Stimulated activated CD4-positive, alpha-beta T cell treated with anti-CD3 and anti-CD28 coated beads, Interleukin-12 subunit alpha, Interleukin-12 subunit beta, amount 100 ng/mL, for 48 hours (primary cell): ENCODE measurements at places on chromosomes 5 and 9.

DNA sequence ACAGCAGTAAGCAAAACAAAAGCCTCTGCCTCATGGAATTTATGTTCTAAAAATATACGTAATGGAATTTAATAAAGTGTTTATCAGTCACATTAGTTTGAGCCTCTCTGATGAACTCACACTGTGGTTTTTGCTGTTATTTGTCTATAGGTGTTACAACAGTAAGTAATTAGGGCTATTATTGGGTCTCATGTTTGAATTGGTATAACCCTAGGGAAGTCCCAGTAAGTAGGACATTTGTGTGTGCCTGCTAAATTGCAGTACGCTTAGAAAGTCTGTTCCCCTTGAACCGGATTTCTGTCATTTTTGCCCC, 197.6 kb downstream of the NR3C1 start:
- no peak for DNase-seq

- DNase-seq: no peak
Measured at GRCh38 chr5:161600156-161600555, 53.6 kb upstream of the GABRB2 start.

- DNase-seq: no peak
Measured at GRCh38 chr5:108801776-108802175, 54.1 kb downstream of the FER start.

- DNase-seq: no peak
Measured at GRCh38 chr5:117872798-117873368, 1115.5 kb downstream of the DTWD2 start.

DNA sequence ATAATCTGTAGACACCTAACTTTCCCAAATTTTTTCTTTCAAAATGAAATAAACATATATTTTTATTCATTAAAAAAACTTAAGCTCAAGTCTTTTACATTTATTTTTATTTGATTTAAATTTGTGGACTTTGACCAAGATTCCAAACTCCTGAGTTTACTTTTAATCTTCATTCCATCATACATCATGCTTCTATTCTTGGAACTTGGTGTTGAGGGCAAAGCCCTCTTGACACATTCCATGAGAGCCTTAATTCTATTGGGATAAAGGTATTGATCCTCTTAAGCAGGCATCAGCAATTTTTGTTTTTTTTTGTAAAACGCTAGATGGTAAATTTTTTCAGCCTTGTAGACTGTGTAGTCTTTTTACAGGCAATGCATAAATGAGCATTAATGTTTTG, 53.6 kb downstream of the FBXO4 start:
- DNase-seq: no peak

DNA sequence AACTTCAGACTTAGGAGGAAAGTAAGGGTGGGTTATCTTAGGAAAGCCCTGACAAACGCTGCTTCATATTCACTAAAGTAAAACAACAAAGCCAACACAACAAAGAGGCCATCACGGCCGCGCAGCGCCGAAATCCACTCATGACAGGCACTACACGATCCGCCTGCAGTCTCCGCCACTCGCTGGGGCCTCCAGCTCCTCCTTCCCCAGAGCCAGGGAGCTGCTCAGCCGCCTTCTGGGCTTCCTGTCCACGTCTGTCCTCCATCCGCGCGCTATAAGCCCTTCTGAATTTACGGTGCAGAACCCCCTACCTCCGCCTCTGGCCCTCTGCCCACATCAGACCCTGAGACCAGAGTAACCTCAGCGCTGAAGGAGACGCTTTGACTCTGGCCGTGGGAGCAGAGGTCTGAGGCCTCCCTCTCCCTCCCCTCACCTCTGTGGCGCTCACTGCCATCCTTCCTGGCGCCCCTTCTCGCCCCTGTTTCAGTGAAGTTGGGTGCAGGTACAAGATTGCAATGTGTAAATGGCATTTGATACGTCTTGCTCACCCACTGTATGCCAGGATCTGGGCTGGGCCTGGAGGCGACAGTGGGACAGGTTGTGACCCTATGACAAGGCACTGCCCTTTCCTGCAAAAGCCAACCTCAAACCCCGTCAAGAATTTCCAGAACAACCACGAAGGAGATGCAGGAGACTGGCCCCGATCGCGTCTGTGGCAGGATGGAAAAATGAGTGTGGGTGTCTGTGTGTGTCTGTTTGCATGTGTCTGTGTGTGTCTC, 74.9 kb upstream of the PHYKPL start:
- DNase-seq: no peak

DNA sequence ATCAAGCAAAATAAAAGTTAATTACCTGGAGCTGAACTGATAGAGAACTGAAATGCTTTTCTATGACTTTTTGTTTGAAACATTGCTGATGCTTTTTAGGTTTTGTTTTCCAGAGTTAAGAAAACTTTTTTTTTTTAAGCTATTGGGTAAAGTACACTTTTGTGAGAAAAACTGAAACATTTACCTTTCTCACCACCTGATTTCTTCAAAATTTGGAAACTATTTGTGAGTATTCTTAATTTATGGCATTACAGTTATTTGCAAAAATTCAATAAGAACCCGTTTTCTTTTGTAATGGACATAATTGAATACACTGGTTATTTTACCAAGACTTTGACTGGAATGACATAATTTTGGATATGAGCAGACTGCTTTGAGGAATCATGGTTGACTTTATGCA, 6.6 kb downstream of the C9orf153 start:
- no peak for DNase-seq

- peak; percentile 58 for DNase-seq
Measured at GRCh38 chr5:154190595-154191304, at the start of gene GALNT10. Gene GALNT10 (plus strand): TSS chr5:154190733. CDS start chr5:154190867, 134 bp downstream.

- DNase-seq: no peak
Measured at GRCh38 chr9:111604054-111604615, 4.7 kb upstream of the PTGR1 start.

- DNase-seq: no peak
Measured at GRCh38 chr5:158195416-158196210, 336.7 kb upstream of the CLINT1 start.

DNA sequence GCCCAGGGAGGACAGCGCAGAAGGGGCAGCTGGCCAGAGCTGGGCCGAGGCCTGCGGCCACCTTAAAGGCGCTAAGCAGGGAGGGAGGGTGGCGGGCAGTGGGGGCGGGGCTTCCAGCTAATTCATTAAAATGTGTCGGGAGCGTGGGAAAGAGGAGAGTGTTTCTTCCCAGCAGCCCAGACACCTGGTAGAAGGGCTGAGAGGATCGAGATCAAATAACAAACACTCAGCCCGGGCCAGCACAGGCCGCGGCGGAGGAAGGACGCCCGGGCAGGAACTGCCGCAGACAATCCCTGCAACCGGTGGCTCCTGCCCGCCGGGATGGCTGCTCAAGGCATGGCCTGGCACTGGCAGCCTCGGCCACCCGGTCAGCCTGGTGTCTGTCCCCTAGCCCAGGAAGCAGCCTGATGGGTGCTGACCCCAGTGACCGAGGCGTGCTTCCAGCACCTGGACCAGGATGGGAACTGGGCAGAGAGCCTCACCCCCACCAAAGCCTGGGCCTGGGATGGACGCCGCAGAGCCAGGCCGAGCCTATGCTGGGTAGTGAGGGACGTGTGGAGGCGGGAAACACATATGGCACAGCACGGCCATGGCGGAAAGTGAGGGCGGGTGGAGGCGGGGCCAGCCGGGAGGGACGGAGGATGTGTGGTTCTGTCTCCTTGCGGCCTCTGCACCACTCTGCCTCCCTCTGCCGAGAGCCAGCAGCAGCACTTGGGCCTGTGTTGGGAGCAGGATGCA, 3.2 kb upstream of the NRARP start:
- DNase-seq: peak; percentile 65

GRCh38 chr5:17157916-17158529, 59.4 kb upstream of the BASP1 start:
- DNase-seq: no peak

DNA sequence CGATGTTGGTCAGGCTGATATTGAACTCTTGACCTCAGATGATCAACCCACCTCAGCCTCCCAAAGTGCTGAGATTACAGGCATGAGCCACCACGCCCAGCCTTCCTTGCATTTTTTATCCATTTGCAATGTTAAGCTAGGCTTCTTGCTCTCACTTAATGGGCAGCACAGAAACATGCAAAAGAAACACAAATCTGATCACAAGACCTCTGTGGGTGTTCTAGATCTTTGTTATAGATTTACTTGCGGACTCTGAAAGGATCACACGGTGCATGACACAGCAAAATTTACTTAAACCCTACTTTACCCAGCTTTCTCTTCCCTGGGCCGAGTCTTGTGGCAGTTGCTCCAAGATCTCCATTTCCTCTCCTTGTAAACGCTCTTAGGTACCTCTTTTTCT, 71.3 kb downstream of the PSAT1 start:
- DNase-seq: no peak

- no peak for DNase-seq
Measured at GRCh38 chr5:128736553-128736952, 198.5 kb upstream of the FBN2 start.

GRCh38 chr5:138661291-138661960, 86.2 kb upstream of the HSPA9 start:
- DNase-seq: no peak

DNA sequence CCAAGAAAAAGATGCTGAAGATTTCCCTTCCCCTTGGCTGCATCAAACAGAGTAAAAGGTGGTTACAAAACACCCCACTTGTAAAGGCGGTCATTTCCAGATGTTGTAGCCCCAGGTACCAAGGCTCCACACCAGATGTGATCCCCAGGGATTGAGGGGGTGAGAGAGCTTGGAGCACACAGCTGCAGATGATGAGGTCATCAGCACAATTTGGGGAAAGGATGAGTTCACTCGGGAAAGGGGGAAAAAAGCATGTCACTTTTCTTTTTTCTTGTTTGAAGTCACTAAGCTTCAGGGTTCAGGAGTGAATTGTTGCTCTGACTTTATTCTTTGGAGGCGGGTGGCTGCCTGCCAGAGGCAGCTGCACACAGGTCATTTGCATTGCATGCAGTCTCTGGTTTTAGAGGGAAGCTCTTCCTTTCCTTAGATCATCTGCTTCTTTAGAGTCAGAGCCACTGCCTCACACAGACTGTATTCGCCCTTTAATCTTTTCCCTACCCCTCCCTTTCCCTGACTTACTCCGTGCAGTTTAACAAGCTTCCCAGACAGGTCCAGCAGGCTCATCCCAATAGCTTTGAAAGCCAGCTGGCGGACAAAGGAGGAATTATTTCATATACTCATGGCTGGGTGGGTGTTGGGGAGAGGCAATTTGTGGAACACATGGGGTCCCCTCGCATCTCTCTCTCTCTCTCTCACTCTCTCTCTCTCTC, 409.3 kb upstream of the SLC24A2 start:
- no peak for DNase-seq

DNA sequence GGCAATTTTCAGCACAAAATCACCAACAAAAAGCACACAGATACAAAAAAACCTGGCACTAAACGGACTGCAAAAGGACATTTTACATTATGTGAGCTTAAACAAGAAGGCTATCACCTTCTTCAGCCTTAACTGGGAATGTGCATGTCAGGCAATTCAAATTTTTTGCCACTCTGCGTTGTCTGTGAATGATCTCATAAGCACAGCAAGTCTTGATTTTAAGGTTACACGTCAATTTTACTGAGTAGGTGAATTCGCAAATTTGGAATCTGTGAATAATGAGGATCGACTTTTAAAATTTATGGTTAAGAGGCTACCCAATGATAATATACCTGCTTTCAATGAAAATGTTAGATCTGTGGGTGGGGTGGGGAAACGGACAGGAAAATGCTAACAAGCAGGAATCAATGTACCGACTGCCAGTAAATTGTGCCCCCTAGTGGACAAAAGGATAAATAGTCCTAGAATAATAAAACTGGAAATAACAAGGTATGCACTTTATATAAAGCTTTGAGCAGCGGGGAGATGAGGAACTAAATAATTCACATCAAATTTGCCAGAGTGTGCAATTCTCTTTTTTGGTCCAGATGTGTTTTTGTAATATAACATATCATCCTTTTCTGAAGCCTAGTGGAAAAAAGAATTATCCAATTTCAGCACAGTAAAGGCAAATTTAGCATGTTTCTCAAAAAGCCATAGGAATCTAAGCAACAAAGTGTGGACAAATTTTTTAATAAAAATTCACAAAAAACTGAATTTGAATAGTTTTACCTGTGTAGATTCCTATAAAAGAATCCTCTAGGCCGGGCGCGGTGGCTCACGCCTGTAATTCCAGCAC, 20.5 kb downstream of the EQTN start:
- no peak for DNase-seq

- DNase-seq: no peak
Measured at GRCh38 chr9:107351382-107352045, 68.4 kb downstream of the RAD23B start.

DNA sequence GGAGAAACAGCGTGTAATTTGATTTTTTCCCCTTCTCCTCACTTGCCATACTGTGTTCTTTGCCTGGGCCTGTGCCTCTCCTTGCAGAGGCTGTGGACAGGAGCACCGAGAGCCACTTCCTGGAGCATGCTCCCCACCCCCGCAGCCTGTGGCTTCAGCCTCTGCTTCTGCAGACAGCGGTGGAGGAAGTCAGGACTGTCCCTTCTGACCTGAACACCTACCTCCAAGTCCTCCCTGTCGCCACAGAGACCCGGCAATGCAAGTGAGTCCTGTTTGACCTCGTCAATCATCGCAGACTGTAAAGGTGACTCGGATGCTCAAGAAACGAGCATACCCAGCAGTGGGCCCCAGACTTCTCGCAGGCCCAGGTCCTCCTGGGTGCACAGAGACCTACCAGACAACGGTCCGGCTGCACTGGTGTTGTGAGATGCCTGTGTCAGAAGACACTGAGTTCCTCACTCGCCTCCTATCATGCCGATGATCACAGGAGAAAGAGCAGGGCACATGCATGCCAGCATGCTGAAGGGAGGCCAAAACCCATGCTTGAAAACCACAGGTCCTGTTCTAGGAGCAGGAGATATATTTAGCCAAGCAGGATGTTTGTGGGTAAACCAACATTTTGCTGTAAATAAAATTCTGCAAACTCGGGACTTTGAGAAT, 198.8 kb downstream of the AUH start:
- DNase-seq: no peak

GRCh38 chr9:71896761-71897160, 14.2 kb downstream of the ABHD17B start:
- DNase-seq: no peak

- no peak for DNase-seq
Measured at GRCh38 chr9:113851873-113852272, 24.2 kb upstream of the ZNF618 start.

DNA sequence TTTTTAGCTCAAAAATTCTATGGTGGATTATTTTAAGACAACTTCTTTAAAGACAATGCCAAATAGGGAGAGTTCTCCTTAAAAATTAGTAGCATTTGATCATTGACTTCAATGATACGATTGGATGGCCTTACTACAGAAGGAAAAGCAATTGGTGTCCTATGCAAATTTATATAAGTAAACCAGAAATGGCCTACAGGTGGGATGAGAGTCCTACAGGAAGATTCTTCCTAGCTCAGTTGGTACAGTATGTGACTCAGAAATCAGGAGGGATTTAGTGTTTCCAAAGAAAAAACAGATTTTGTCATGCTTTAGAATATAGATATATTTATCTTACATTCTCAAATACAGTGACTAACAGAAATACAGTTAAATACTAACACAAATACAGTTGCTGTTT, 6.5 kb downstream of the ANKRA2 start:
- no peak for DNase-seq

- no peak for DNase-seq
Measured at GRCh38 chr9:78354989-78355388, 58.1 kb downstream of the PSAT1 start.
